Kasumi-1 (cell line): ENCODE measurements at places on chromosomes 4 and X.

DNA sequence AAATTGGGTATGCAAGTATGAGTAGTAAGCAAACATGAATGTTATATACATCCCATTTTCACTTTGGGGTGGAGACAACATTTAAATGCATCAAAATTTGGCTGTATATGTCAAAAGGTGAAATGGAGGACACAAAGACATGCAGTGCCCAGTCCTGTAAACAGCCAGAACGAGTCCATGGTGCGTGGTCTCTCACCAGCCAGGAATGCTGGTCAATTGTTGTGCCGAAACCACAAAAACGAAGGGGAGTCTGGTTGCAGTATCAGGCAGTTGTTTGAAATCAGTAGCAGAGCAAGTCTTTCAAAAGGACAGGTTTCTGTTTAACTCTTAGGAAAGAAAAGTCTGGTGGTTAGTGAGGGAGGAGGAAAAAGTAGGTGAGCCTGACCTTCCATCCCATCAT is 22.3 kb upstream of the RNF150 start:
- no peak for DNase-seq

GRCh38 chr4:6507345-6507744 is 34.9 kb upstream of the PPP2R2C start:
- no peak for DNase-seq

DNA sequence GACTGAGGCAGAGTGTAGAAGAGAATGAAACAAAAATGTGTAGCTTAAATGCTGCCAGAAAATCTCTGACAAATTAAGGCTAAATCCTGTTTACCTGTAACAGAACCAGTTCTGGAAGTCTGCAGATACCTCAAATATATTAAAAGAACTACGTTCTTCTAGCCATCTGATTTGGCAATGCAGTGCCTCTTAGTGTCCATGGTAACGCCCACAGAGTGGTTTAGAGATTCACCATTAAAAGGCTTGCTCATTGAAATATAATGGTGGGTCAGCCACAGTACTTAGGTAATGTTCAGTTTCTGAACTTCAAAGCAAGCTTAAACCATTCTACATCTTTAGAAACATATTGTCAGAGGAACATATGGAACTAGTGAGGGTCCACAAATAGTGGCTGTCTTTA is 23.2 kb upstream of the LUZP4 start:
- DNase-seq: no peak

- no peak for DNase-seq
Observed at GRCh38 chrX:29555465-29556091, 659.8 kb upstream of the MAGEB2 start.

GRCh38 chr4:140249351-140249750 is 95.4 kb upstream of the MAML3 start:
- DNase-seq: peak; percentile 46

- DNase-seq: no peak
Observed at GRCh38 chr4:128827296-128827695, 17.8 kb downstream of the JADE1 start.
